ENCODE measurements at places on chromosomes 13 and 19.

DNA sequence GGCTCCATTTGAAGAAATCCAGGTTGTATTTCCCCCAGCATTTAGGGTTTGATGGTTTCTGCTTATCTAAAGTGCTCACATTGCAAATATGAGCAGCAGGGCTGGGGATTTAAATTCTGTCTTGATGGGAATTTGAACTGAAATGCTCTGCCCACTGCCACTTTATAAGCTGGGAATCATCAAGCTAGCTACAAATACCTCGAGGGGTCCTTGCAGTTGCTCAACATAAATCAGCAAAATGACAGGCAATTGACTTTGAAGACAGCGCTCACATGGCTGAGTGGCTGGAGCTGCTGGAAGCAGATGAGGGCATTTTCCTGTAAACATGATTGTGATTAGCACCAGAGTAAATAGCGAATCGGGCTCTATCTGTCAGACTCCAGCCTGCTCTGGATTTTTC is 39.4 kb upstream of the MEDAG start:
- DNase-seq = no peak

- no peak for DNase-seq
Measured at GRCh38 chr19:18866800-18867123, 29.2 kb downstream of the CERS1 start.

GRCh38 chr13:40231311-40231710 is 435.1 kb downstream of the FOXO1 start:
- no peak for DNase-seq

DNA sequence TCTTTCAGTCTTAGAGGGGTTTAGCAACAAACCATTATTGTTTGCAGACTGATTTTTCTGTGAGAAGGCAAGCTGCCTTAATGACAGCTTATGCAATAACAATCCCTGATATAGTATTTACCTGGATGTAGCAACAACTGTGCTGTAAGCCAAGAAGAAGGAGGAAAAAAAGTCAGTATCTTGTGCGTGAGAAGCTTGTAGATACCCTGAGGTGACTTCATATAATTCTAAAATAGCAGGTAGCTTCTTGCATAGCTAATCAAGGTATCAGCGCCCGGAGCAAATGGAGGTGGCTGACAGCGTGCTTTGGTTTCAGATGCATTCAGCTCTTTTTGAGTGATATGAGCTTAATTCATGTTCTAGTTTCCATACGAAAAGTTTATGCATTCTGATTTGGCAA is 309.8 kb downstream of the KLF5 start:
- DNase-seq = peak; percentile 78

DNA sequence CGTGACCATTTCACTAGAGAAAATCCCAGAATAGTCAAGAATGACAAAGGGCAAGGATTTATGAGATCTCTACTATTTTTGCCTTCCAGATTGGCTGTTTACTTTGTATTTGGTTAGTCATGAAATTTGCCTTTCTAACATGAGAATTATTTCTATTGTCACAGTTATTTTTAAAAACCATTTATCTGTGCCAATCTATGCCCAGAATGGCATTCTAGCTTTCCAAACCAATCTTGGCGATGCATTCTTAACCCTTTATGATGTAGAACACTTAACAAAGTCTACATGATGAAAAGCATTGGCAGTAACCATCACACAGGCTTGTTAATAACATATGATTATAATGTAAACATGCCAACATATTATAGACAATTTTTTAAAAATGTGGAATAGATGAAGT is 65.2 kb downstream of the SCEL start:
- DNase-seq = no peak

DNA sequence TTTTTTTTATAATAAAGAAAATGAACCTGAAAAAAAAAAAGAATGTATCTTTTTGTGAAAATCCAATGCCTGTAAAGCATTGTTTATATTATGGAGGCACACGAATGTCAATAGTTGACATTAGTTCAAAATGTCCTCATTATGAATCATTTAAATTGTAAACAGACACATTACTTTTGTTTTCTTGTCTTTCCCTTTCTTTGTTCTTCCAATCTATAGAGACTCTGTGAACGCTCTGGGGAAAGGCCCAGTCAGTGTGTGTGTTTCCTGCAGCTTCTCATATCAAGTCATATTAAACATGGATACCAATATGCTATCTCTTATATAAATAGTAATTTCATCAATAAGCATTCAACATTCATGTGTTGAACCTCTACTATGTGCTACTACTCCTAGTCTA is 193.1 kb downstream of the KCTD12 start:
- DNase-seq = no peak

DNA sequence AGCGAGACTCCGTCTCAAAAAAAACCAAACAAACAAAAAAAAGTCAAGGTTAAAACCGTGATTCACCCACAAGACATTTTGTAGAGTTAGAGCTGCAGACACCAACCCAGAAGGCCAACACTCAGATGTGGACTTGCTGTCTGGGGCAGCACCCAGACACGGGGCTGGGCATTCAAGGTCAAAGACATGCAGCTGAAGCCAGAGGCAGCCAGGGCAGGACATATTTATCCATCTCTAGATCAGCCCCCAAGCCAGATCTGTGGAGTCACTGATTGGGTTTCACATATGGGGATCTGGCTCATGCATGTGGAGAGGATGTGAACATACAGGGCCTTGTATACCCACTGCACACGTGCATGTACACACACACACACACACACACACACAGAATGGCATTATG is 3.6 kb downstream of the KLK15 start:
- DNase-seq = no peak
